Spinal cord (tissue), 10 donors: ENCODE measurements at places on chromosomes 2 and 18. TPM values are rescaled to one million over a fixed set of nuclear protein-coding genes. Genes with fewer than 3 reads are reported as not detected.

GRCh38 chr18:3424280-3424890, 25.6 kb upstream of the TGIF1 start:
- no peak for DNase-seq

DNA sequence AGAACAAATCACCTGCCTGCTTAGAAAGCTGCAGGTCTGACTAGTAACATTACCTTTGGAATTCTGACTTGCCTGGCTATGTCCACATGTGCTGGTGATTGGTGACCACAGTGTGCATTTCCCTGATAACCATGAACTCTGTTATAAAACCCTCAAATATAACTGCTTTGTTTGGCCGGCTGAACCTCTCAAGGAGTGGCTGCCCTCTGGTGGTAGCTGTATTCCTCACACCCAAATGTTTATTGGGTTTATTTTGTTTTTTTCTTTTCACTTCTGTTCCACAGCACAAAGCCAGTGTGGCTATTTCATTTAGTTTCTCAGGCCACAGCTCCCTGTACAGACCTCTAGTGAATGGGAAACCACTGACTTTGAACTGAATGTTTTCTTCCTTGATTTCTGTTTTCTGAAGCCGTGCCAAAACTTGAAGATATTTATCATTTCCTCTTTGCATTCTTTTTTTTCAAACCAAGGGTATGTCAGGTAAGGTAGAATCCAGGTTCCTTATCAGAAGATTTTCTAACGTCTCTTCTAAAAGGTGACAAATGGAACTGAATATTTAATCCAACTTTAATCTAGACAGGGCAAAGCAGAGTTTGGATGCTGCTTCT, 549.0 kb upstream of the VRK2 start:
- DNase-seq: peak; percentile 41

- DNase-seq: no peak
Measured at GRCh38 chr2:172558372-172558771, 2.5 kb downstream of the PDK1 start.

- no peak for DNase-seq
Measured at GRCh38 chr2:53636109-53636508, 131.5 kb upstream of the CHAC2 start.

GRCh38 chr2:173393186-173393585, 38.5 kb downstream of the CDCA7 start:
- DNase-seq: no peak

DNA sequence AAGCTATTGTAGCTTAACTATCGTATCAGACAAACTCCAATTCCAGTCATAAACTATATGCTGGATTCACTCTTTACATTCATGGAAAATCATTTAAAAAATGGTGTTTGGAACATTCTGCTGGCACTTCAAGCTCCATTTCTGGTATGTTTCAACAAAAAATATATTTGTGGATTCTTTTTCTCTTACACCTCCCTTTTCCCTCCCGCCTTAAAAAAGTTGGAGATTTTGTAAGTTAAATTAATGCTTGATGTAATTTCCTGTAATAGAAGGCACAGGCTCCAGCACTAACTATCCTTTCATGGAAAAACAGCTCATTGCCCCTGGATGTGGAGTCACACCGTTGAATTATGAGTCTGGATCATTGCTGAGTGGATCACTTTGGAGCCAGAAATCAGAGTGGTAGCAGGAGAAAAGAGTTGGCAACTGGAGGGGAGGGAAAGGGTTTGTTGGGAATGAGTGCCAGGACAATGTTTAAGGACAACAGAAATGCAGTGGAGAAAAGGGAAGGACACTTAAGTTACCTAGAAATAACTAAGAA, 102.8 kb downstream of the ICOS start:
- DNase-seq: no peak

DNA sequence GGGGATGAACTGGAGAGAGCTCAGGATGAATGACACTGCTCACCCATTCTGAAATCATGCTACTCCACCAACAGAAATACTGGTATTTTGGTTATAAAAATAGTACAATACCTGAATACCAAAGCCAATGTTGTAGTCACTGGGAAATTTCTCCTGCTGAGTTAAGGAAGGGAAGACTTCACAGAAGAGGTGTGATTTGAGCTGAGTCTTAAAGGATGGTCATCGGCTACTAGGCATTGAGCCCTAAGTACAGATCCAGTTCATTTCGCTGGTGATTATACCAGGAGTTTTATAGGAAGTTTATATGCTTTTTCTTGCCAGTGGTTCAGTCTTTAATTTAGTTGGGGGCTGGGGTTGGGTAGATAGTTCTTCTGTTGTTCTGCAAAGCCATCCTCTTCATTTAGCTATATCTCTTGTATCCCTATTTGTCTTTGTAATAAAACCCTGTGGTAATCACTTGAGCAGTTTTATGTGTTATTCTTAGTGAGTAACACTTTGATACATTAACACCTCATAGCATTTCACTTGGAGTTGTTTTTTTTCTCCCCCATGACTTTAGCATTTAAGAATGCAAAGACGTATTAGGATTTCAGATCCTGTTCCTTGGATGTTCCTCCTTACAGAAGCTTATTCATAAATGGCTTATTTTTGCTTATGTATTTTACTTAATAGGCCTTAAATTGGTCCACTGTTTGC, 239.9 kb upstream of the FOSL2 start:
- DNase-seq: no peak

- no peak for DNase-seq
Measured at GRCh38 chr2:135890149-135890548, 13.9 kb upstream of the MCM6 start.

- no peak for DNase-seq
Measured at GRCh38 chr2:55168221-55169154, 63.6 kb downstream of the CLHC1 start.

The RSAD2 gene
- polyA plus RNA-seq: 2.1 TPM

The IL1R2 gene
- polyA plus RNA-seq: not detected

The SMAD7 gene
- 24.0 TPM for polyA plus RNA-seq

The VSNL1 gene
- polyA plus RNA-seq: 355 TPM

The GKN1 gene
- polyA plus RNA-seq: not detected

The CCDC68 gene
- 3.3 TPM for polyA plus RNA-seq
